Stimulated activated CD8-positive, alpha-beta memory T cell treated with anti-CD3 and anti-CD28 coated beads, Interleukin-15, amount 100 ng/mL, for 48 hours (primary cell): ENCODE measurements at places on chromosomes 2 and 18.

GRCh38 chr2:222595581-222595980 lies 60.3 kb downstream of the FARSB start:
- DNase-seq: no peak

GRCh38 chr2:203432811-203433210 lies 102.3 kb downstream of the RAPH1 start:
- no peak for DNase-seq

GRCh38 chr18:49225160-49225559 lies 235.3 kb downstream of the DYM start:
- DNase-seq: no peak

DNA sequence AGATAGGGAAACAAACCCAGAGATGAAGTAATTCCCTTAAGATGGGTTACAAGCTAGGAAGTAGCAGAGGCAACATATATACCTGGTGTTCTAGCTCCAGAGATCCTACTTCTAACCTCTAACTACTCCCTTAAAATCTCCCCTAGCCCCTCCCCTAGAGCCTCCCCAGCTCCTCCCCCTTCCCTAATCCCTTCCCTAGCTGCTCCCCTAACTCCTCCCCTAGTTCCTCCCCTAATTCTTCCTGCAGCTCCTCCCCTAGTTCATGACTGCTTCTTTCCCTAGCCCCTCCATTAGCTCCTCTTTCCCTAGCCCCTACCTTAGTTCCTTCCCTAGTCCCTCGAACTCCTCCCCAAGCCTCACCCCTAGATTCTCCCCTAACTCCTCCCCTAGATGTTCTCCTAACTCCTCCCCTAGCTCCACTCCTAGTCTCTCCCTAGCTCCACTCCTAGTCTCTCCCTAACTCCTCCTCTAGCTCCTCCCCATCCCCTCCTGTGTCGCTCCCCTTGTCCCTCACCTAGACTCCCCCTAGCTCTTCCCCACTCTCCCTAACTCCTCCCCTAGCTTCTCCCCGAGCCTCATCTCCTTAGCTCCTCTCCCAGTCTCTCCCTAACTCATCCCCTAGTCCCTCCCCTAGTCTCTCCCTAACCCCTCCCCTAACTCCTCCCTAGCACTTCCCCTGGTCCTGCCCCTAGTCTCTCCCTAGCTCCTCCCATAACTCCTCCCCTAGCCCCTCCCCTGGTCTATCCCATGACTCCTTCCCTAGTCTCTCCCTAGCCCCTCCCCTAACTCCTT lies 108.9 kb downstream of the CD226 start:
- DNase-seq: peak; percentile 4

DNA sequence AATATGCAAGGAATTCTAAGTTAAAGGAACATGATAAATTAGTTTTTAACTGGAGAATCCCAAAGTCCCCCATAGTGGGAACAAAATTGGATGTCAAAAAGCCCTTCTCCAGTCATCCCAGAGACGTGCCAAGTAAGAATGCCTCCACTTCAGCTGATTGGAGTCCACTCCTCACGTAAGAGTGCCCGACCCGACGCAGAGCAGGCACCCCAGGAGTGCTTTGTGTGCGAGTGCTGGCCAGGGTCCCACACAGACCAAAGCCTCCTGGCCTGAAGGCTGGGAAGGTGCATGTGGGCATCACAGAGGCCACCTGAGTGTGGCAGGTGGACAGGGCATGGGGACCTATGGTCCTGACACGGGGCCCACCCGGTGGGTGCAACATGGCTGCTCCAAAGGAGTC lies 183.5 kb downstream of the GLI2 start:
- DNase-seq: no peak

GRCh38 chr2:128371648-128372345 lies 53.1 kb upstream of the HS6ST1 start:
- DNase-seq: no peak

DNA sequence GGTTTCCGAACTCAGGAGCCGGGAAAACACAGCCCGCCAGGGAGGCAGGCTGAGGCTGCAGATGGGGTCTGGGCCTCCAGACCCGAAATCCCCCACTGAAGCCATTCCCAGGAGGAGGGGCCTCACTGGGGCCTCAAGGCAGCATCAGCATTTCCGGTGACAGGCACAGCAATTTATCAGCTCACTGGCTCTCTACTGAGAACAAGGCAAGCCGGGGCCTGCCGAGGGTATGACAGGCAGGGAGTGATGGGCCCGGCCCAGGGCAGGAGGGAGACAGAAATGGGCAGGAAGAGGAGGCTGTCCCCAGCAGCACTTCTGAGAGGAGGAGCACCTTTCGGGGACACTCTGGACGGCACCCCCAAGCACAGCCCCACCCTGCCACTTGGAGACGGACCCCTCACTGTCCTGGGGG lies 12.5 kb downstream of the SDC1 start:
- DNase-seq: no peak

- DNase-seq: no peak
Measured at GRCh38 chr2:132977812-132978529, 308.0 kb upstream of the LYPD1 start.

GRCh38 chr18:40851014-40851429 lies 1104.0 kb upstream of the PIK3C3 start:
- no peak for DNase-seq

GRCh38 chr2:105317937-105318336 lies 11.6 kb downstream of the TGFBRAP1 start:
- no peak for DNase-seq

DNA sequence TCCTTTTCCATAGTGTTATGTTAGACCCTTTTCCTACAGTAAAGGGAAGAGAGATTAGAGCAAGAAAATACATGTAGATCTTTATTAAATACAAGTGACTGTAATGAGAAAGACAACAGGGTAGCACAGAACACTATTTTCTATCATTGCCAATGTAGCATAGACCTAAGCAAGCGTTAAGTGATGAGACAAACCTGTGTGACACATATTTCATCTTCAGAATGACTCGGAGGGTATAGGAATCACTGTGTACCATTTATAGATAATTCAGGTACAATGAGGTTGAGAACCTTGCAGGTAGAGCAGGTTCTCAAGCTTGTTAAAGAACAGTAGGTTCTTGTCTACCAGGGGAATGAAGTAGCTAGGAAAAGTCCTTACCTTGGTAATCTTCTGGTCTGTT lies 15.9 kb downstream of the PDIA6 start:
- no peak for DNase-seq

DNA sequence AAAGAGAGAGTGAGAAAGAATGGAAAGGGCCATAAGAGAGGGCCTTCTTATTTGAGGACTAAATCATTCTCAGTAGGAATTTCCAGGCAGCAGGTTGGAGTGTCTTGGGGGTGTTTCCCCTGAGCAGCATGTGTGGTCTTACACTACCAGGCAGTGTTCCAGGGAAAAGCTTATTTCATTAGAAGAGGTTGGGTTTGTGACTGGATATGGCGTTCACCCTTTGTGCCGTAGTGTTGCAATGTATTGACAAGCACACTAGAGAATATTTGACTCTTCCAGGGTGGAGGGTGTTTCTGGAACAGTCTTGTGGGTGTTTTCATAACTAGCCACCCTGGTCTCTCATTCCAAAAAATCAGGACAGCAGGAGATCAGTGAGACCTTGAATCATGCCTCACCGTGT lies 105.5 kb downstream of the NRP2 start:
- DNase-seq: no peak

GRCh38 chr18:48910972-48911545 lies 39.7 kb downstream of the SMAD7 start:
- no peak for DNase-seq

GRCh38 chr2:138395565-138396306 lies 105.8 kb upstream of the SPOPL start:
- DNase-seq: no peak

- no peak for DNase-seq
Measured at GRCh38 chr2:319059-319600, 31.2 kb upstream of the ALKAL2 start.

DNA sequence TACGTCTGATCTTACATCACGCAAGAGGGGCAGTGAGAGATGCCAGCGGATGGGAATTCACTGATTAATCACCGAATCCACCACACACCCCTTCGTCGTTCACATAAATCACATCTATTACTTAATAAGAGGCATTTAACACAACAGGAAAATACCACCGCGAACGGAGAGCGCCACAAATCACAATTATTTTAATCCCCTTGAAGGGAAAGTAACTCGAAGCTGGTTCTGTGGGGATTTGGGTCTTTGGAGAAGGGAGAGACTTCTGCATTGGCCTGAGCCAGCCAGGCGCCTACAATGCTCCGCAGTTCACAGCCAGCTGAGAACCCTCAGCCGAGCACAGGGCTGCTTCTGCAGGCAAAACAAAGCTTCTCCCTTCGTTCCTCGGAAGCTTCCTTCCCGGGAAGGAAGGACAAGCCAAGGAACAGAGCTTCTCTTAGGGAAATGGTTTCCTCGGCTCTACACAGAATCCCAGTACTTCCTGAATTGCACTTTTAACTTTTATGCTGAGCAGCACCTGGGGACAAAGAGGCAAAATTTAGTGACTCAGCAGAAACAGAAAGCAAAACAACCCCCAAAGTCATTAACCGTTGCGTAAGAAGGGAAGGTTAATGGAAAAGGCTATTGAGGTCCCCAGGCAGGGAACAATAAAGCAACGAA lies at the start of gene LRP1B:
Gene LRP1B, minus strand, starts transcription at position 7 of the 660 bp plus-strand sequence. CDS start 287 bp downstream, outside the sequence.
- DNase-seq: no peak

- DNase-seq: no peak
Measured at GRCh38 chr2:127659408-127660290, 13.7 kb downstream of the GPR17 start.

DNA sequence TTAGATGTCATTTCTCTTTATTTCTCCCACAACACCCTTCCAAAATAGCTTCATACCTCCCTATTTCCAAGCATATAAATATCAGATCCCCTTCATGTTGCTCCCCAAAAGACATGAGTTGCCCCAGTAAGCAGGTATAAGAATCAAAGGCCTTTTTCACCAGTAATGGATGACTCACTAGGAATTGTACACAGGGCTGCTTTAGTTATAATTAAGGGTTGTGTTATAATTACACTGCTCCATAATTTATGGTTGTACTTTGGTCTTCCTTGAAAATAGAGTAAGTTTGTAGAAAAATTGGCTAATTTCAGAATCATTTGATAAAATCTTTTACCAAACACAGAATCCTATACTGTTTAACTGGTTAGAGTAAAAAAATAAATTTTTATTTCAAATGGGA lies 8.8 kb upstream of the AQP4 start:
- DNase-seq: no peak

- DNase-seq: no peak
Measured at GRCh38 chr2:176984987-176985386, 227.6 kb upstream of the HNRNPA3 start.

DNA sequence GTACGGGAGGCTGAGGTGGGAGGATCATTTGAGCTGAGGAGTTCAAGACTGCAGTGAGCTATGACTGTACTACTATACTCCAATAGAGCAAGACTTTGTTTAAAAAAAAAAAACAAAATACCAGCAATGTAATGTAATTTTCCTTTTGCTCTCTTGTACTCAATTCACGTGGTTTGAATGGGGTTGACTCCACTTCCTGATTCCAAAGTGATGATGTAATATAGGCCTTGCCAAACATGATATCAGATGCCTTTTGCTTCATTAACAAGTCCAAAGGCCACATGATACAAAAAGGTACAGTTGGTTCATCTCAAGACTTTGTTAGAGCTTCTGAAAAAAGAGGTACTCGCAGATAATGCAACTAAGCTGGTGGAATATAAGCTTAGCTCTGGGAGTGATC lies 321.8 kb downstream of the ZEB2 start:
- DNase-seq: no peak

DNA sequence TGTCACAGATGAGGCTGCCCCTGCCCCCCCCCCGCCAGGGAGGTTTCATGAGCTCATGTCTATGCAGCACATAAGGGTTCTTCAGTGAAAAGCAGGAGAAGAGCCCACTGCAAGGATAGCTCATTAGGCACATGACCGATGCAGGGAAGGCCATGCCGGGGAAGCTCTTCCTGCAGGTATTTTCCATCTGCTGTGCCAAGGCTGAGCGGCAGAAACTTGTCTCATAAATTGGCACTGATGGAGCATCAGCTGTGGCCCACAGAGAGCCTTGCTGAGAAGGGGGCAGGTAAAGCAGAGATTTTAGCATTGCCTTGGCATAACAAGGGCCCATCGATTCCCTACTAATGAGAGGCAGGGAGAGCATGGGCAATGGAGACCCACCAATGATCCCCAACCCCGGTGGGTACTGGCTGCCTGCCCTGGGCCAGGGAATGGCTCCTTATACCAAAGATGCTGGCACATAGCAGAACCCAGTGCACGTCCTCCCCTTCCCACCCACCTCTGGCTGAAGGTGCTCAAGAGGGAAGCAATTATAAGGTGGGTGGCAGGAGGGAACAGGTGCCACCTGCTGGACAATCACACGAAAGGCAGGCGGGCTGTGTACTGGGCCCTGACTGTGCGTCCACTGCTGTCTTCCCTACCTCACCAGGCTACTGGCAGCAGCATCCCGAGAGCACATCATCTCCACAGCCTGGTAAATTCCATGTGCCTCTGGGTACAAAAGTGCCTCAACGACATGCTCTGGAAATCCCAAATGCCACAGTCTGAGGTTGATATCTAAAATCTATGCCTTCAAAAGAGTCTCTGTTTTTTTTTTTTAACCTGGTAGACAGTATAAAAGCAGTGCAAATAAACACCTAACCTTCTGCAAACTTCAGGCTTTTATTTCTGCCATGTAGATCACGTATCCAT lies 41.4 kb downstream of the STEAP3 start:
- peak; percentile 7 for DNase-seq

DNA sequence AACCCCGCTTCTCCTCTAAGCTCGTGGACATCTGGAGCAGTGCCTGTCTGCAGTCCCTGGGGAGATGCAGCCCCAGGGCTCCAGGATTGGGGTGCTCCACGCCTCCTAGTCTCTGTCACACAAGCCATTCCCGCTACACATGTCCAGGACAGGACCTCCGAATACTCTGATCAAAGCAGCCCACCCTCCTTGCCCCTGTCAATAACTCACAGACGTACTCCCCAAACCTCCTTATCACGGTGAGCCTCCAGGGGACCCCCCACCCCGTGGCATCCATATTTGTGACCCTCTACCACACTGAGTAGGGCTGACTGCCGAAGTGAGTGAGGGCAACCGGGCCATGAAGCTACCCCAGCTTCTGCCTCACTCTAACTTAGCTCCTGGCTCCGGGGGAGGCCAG lies 727.7 kb downstream of the GALR1 start:
- DNase-seq: no peak

DNA sequence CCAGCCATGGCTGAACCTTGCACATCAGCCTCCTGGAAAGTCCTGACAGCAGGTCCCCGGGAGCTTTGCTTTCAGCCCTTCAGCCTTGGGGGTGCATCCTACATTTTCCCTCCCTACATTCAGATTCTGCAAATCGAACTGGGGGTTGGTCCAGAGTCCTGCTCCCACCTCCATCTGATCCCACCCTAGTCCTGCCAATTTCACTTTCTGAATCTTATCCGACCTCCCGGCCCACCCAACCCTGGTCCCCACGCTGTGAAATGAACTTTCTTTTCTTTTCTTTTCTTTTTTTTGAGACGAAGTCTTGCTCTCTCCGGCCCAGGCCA lies 47.8 kb upstream of the ODC1 start:
- DNase-seq: no peak

DNA sequence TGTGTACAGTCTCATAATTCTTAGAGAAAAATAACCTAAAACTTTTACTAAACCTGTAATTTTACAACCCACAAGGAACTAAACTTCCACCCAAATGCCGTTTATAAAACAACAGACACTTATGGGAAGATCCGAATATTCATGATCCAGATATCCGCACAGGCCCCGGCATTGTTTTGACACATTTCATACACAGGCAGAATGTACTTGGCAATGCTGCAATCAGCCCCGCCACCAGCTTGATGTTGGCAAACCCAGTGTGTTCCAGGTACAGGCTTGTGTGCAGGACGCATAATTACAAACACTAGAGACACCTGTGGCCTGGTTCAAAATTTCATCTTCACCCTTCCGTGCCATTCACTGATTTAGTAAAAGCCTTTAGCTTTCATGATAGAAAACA lies 393.0 kb upstream of the SALL3 start:
- DNase-seq: no peak
